Kidney (tissue), 22 donors: ENCODE measurements at places on chromosomes 6 and 20. TPM values are rescaled to one million over a fixed set of nuclear protein-coding genes. Genes with fewer than 3 reads are reported as not detected.

DNA sequence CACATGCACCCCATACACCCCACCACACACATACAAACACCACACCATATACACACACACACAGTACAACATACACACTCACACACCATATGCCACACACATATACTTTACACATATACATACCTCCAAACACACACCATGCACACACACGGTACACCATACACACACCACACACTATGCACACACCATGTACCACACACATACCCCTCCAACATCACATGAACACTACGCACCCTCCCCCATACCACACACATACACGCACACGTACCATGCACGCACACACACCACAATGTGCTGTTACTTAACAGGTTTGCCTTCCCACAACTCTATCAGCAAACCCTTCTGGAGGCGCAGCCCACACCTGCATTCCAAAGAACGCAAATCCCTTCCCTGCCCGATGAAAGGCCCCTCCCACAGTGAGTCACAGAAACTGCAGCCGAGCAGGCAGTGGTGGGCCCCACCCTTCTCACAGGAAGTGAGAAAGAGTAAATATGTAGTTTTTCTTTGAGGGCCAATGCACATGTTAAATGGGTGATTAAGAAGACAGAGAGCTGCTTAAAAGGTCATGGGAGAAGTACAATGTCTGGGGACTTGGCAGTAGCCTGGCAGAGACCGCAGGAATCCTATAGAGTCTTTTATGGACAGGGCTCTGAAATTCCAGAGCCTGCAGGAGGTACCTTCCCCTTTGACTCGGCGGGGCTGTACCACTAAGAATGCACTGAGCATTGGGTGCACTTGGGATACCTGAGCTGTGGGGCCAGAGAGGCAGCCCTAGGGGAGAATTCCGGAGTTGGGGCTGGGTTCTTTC, 34.1 kb upstream of the EZR start:
- DNase-seq = peak; percentile 96

Gene DEFB112
- polyA plus RNA-seq = not detected

- no peak for DNase-seq
Observed at GRCh38 chr20:24199501-24199900, 210.9 kb upstream of the GGTLC1 start.

- DNase-seq = no peak
Observed at GRCh38 chr20:36815454-36816091, 42.0 kb upstream of the DSN1 start.

Gene GHRH
- polyA plus RNA-seq = not detected

DNA sequence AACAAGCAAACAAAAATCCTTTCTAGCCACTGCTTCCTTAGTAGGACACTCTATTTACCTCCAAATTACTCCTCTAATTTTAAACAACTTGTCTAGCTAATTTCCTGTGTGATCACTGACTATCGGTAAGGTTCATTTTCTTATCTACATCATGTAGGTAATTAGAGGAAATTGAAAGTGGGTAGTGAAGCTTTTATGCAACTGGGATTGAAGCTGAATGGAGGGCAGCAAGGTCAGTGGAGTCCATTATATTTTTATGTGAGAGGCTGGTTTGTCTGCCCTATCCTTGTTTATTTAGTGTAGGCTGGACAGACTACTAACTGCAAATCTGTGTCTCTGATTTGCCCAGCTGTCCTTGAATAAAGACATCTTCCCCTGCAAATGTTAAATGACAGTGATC, 88.5 kb upstream of the SIM1 start:
- DNase-seq = peak; percentile 29

Gene CCN5
- polyA plus RNA-seq = 0.41 TPM

DNA sequence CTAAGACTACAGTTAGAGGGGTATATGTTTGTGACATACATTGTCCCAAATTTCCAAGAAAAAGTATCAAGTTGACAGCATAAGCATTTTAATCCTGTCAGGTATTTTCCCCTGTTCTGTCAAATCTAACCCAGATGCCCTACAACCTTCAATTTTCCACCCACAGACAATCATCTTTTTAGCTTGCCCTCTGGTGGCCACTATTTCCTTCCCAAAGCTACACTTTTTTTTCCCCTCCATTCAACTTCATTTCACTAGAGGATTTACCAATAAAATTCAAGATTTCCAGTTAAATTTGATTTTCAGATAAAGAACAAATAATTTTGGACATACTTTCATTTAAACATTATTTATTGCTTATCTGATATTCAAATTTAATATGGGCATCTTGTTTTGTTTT, 286.6 kb downstream of the TENT5A start:
- DNase-seq = no peak

Gene PTPRT
- polyA plus RNA-seq = not detected

GRCh38 chr20:1336699-1337367, 7.9 kb upstream of the SDCBP2 start:
- DNase-seq = no peak

- no peak for DNase-seq
Observed at GRCh38 chr6:112503091-112503596, 156.0 kb downstream of the RFPL4B start.

Gene RAB23
- polyA plus RNA-seq = 6.0 TPM

GRCh38 chr6:141963543-141964295, 169.0 kb upstream of the GJE1 start:
- DNase-seq = no peak

GRCh38 chr6:147392917-147393625, 115.4 kb upstream of the SAMD5 start:
- no peak for DNase-seq

DNA sequence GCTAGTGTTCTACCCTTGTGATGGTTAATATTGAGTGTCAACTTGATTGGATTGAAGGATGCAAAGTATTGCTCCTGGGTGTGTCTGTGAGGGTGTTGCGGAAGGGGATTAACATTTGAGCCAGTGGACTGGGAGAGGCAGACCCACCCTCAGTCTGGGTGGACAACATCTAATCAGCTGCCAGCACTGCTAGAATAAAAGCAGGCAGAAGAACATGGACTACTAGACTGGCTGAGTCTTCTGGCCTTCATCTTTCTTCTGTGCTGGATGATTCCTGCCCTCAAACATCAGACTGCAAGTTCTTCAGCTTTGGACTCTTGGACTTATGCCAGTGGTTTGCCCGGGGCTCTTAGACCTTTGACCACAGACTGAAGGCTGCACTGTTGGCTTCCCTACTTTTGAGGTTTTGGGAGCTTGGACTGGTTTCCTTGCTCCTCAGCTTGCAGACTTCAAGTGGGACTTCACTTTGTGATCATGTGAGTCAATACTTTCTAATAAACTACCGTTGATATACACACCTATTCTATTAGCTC, 50.1 kb downstream of the SDHAF4 start:
- no peak for DNase-seq

- peak; percentile 85 for DNase-seq
Observed at GRCh38 chr6:46410334-46410953, 80.8 kb downstream of the RCAN2 start.

- no peak for DNase-seq
Observed at GRCh38 chr6:165260462-165260861, 48.9 kb downstream of the C6orf118 start.

Gene MOG
- not detected for polyA plus RNA-seq

GRCh38 chr6:43060034-43060754, 763 bp downstream of the KLC4 start:
- DNase-seq = peak; percentile 37

Gene THEMIS
- not detected for polyA plus RNA-seq

DNA sequence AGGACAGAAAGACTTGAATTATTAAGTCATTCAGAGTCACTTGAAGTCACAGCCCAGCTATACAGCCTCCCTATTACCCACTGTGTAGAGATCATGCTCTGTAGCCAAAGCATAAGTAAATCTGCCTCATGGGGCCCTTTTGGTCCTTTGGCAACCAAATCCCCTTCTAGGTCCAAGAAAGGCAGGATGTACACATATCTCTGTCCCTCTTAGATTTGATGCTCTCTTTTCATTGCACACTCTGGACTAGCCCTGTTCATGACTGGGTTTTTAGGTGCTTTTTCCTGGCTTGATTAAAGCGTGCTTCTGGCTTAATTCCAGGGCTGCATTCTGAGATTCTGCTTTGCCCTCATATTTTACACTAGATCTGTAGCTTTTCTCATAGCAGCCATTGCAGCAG, 296.8 kb downstream of the TENT5A start:
- no peak for DNase-seq

DNA sequence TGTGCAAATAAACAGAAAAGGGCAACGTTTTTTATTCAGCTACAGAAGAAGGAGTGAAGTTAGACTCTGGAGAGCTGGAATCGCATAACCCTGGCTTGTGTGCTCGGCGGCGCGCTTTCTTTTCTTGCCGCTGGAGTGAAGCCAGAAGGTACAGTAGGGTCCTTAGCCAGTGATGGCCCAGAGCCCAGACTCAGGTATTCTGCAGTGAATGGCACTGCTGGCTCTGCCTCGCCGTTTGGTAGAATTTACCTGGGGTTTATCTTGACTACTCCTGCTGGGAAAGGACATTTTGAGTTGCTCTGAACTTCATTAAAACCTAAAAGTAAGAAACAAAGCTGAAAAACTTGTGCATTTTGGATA, 56.9 kb upstream of the TIAM2 start:
- no peak for DNase-seq

DNA sequence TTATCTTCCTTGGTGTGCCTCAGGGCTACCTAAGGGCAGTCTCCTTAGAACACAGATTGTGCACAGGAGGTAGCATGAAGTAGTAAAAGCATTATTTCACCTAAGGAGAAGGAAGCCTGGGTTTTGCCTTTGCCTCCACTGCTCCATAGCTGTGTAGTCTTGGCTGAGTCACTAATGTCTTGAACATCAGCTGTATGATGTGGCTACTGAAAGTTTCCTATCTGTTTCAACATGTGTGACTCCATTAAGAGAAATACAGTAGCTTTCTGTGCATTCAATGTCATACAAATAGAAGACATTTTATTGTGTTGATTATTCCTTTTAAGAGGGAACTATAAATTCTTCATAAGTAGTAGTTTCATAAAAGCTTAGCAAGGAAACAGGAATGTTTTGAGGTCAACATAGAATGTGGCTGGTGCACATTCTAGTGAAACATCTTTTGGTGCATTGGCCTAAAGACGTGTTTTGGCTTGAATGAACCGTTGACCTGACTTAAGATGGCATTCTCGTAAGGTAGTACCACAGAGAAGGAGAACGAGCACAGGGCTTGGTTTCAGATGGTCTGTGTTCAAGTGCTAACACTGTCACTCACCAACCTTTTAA, 70.6 kb downstream of the CTNNBL1 start:
- no peak for DNase-seq

DNA sequence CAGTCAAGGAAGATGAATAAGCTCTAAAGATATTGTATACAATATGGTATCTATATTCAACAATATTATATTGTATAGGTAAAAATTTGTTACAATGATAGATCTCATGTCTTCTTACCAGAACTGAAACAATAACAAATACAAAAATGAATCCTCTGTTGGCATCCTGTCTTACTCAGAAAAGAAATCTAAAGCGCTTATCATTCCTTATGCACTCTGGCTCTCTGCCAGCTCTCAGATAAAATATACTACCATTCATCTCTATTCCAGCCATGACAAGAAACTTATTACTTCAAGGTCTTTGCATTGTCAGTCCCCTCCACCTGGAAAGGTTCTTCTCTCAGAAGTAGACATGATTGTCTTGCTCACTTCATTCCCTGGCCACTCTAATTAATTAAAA, 138.6 kb downstream of the THEMIS start:
- DNase-seq = no peak

- DNase-seq = no peak
Observed at GRCh38 chr20:39762716-39763115, 800.6 kb downstream of the DHX35 start.

Gene MYB
- polyA plus RNA-seq = not detected

- peak; percentile 64 for DNase-seq
Observed at GRCh38 chr20:29689411-29690225, 1567.8 kb upstream of the DEFB115 start.

DNA sequence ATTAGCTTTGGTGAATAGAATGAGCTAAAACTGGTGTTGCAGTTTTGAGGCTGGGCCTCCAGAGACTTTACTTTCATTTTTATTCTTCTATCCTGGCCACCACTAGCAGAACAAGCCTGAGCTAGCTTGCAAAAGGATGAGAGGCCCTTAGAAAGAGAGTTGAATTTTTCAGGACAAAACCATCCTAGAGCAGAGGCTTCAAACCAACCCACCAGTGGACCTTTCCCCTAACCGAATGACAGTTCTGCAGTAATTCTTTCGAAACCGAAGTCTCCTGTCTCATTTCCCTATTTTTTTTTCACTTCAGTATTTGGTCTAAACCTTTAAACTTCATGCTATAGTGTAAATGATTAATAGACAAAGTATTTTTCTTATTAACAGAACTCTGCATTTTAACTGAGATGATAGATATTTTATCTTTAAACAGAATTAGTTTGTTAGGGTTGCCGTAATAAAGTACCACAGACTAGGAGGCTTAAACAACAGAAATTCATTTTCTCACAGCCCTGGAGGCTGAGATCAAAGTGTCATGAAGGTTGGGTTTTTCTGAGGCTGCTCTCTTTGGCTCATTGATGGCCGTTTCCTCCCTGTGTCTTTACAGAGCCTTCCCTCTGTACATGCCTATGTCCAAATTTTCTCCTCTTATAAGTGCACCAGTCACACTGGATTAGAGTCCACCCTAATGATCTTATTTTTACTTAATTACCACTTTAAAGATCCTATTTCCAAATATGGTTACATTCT, 80.6 kb upstream of the PAK5 start:
- DNase-seq = no peak

DNA sequence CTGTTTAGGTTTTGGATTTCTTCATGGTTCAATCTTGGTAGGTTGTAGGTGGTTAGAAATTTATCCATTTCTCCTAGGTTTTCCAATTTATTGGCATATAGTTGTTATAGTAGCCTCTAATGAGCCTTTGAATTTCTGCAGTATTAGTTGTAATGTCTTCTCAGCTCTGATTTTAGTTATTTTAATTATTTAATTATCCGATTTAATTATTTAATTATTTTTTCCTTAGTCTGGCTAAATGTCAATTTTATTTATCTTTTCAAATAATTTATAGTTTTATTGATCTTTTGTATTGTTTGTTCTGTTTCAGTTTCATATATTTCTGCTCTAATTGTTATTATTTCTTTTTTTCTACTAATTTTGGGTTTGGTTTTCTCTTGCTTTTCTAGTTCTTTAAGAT, 28.1 kb upstream of the SOX4 start:
- DNase-seq = no peak

GRCh38 chr6:87705070-87705691, 3.1 kb upstream of the AKIRIN2 start:
- DNase-seq = no peak

DNA sequence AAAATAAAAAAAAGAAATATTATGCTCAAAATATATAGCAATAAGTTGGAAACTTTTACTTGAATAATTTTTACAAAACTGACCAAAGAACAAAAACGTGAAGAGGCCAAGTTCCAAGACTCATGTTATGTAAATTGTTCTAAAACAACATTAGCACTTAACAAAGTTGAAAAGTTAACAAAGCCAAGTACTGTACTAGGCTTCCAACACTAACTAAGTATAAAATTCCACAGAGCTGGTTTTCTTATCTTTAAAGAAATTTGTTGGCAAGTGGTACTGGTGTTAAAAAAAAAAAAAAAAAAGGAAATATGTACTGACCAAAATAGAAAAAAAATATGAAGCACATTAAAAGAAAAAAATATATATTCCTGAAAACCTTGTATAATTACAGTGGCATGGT, 127.8 kb downstream of the SLC16A10 start:
- no peak for DNase-seq

GRCh38 chr20:61799928-61800327, 265.8 kb downstream of the TAF4 start:
- no peak for DNase-seq

GRCh38 chr6:130694606-130695005, 132.6 kb upstream of the SMLR1 start:
- no peak for DNase-seq

GRCh38 chr6:39092124-39092523, 22.9 kb downstream of the SAYSD1 start:
- DNase-seq = no peak

GRCh38 chr6:6715465-6715864, 126.9 kb downstream of the LY86 start:
- DNase-seq = no peak

Gene ADGRB3
- 0.26 TPM for polyA plus RNA-seq
